ENCODE measurements at places on chromosomes 3 and 15. TPM values are rescaled to one million over a fixed set of nuclear protein-coding genes. Genes with fewer than 3 reads are reported as not detected.

Gene RPP25
- polyA plus RNA-seq: 13.1 TPM

Gene RTP1
- not detected for polyA plus RNA-seq

Gene GPR171
- polyA plus RNA-seq: not detected

Gene PLCH1
- polyA plus RNA-seq: 0.03 TPM

Gene TNK2
- polyA plus RNA-seq: 23.1 TPM

Gene GP9
- not detected for polyA plus RNA-seq

Gene TEX55
- not detected for polyA plus RNA-seq

Gene FEZF2
- not detected for polyA plus RNA-seq

Gene MESD
- polyA plus RNA-seq: 10.2 TPM

Gene DNAJA4
- polyA plus RNA-seq: 15.4 TPM

Gene ANKRD63
- polyA plus RNA-seq: not detected

Gene BAHD1
- 7.0 TPM for polyA plus RNA-seq

Gene GUCA1C
- polyA plus RNA-seq: not detected

Gene UBAP1L
- polyA plus RNA-seq: 2.9 TPM

Gene KLHL40
- polyA plus RNA-seq: not detected

Gene NDUFB4
- polyA plus RNA-seq: 210 TPM

Gene FES
- polyA plus RNA-seq: 55.7 TPM

Gene ENTPD3
- 0.03 TPM for polyA plus RNA-seq

Gene CP
- polyA plus RNA-seq: not detected

Gene HRH1
- polyA plus RNA-seq: 21.2 TPM

Gene TMEM212
- 0.14 TPM for polyA plus RNA-seq

Gene MUC4
- 0.06 TPM for polyA plus RNA-seq

Gene SNTN
- not detected for polyA plus RNA-seq

Gene GCSAM
- polyA plus RNA-seq: not detected
